Retinal pigment epithelial cell (primary cell): ENCODE measurements at places on chromosomes 4 and X.
A peak's percentile ranks its signal among the peaks of the same experiment; 100 is the strongest.

DNA sequence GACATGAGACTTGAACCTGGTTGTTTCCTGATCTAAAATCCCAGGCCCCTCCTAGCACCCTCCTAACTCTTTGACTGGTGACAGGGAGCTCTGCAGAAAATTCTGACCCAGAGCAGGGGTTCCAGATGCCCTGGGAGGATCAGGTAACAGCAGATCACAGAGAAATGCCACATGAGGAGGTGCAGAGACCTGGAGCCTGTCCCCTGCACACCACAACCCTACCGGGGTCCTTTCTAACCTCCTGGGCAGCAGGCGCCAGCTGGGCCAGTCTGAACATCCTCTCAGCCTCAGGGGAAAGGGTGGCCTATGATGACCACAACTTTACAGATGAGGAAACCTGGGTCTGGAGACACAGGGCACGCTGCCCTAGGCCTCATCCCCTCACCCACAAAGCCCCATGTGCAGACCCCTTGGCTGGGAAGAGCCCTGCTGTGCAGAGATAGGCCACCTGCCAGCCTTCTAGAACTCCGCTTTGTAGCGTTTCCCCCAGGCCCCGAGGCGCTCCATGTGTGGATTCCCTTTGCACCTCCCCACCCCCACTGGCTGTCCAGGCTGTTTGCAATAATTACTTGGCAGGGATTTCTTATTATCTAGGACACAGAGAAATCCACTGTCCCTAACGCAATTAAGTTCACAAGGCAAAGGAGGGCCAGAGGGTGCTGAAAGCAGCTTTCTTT lies 36.5 kb downstream of the WDR1 start:
- no peak for DNase-seq

GRCh38 chr4:189850239-189850856 lies 90.3 kb upstream of the FRG1 start:
- DNase-seq = no peak

DNA sequence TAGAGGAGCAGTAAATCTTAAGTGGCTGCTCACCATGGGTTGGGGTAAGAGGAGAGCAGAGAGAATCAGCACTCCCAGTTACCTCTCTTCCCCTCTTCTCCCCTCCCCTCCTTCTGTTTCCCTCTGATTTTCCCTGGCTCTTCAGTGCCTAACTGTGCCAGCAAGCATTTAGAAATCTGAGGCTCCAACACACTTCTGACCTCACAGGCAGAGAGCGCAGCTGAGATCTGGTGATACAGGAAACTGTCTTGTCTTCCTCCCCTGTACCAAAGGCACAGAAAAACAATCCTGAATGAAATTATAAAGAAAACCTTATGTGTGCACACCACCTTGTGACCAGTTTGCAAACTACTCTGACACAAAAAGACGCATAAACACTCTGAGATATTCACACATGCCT lies 82.4 kb upstream of the SMIM10 start:
- DNase-seq = no peak

- DNase-seq = no peak
Measured at GRCh38 chr4:188218392-188218791, 79.2 kb downstream of the TRIML1 start.

- DNase-seq = no peak
Measured at GRCh38 chrX:48663241-48663640, 20.4 kb upstream of the WAS start.

GRCh38 chrX:147960722-147961121 lies 20.4 kb upstream of the FMR1NB start:
- DNase-seq = no peak

DNA sequence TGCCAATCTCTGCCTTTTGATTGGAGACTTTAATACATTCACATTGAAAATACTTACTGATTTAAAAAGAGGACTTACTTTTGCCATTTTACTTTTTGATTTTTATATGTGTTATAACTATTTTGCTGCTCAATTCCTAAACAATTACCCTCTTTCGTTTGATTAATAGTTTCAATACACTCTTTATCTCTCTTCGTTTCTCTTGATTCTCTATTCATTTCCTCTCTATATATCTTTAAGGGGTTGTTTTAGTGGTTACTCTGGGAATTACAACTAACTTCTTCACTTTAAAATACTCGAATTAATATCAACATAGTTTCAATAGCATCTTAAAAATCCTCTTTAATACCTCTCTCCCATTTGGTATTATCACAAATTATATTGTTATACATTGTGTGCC lies 116.6 kb downstream of the PTCHD1 start:
- no peak for DNase-seq

DNA sequence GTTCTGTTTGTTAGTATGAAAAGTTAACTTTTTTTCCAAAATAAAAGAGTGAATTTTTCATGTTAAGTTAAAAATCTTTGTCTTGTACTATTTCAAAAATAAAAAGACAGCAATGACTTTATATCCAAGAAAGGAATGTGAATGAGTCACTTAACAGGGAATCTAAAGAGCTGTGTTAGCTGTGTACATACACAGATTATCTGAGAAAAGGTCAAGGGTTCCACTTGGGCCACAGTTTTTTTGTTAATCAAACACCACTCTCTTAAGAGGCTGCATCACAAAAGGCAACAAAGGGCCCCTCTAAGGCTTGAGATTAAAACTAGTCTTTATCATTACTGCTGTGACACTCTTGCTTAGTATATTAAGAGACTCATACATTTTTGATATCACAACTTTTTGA lies 82.1 kb downstream of the FIP1L1 start:
- peak; percentile 85 for DNase-seq

DNA sequence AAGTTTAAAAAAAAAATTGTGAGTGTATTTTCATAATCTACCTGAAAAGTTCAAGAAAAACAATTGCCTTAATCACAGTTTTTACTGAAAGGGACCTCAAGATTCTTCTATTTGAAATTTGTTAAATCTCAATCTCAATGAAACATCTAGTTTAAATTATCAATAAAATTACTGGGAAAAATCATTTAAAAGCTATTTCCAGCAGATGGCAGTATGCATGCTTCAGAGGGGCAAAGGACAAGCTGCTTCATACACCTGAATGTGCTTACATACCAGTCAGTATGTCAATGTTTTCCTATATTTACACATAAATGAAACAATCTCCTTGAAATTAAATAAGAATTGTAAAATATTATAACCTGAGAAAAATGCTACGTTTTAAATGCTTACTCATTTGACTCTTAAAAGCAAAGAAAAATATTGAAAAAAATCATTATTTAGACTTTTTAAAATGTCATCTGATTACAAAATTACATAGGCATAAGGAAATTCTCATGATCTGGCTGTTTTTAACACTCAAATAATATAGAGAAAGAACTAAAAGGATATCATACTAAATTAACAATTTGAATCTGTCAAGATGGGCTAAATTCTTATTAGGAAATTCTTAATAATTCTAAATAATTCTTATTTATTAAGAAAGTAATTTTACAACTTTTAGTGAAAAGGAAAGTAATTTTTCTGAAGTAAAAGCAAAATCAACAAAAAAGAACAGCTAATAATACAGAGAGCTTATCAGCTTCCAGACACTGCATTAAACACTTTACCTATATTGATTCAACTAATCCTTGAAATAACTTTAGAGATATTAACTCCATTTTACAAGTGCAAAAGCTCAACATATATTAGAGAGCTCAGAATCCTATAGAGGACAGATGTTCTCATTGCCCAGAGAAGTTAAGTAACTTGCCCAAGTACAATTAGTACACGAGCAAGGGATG lies 242.1 kb downstream of the ADAMTS3 start:
- peak; percentile 16 for DNase-seq

DNA sequence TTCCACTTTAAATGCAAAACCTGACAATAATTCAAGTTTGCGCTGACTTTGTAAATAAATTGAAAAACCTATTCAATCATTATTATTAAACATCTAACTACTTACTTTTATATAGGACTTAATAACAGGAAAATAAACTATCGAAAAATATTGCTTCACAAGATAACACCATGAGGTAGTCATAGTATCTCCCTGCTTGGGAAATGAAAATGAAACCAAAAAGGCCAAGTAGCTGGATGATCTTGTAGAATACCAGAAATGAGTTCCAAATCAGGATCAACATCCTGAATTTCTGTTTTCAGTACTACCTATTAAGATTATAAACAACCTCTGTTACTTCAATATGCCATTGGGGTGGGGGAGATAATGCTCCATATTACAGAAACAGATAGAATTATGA lies 58.9 kb downstream of the CHIC2 start:
- DNase-seq = no peak

- no peak for DNase-seq
Measured at GRCh38 chr4:177667687-177668086, 225.4 kb upstream of the AGA start.

GRCh38 chrX:20118065-20118824 lies 1.5 kb upstream of the MAP7D2 start:
- no peak for DNase-seq

DNA sequence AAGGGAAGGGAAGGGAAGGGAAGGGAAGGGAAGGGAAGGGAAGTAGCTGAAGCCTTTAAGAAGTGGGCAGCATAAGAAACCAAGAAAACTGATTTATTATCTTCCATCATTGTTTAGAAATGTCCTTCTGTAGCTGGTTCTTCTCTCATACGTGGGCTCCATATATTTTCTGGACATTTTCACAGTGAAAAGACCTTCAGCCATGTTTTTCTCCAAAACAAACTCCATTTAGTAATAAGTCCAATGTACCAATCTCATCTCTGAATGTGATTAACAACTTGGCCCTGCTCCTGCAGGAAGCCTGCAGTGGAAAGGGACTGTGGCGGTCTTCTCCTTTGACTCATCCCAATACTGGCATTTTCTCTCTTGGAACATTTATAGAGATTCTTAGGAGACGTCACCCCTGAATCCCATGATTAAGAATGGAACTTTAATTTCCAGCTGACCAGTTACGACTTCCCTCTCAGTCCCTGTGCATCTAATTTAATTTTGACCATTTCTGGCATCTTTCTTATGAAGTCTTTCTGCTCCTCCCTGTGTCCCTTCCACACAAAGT lies 96.6 kb upstream of the GUCY1A1 start:
- no peak for DNase-seq
